ENCODE measurements at places on chromosomes 5 and 9.

DNA sequence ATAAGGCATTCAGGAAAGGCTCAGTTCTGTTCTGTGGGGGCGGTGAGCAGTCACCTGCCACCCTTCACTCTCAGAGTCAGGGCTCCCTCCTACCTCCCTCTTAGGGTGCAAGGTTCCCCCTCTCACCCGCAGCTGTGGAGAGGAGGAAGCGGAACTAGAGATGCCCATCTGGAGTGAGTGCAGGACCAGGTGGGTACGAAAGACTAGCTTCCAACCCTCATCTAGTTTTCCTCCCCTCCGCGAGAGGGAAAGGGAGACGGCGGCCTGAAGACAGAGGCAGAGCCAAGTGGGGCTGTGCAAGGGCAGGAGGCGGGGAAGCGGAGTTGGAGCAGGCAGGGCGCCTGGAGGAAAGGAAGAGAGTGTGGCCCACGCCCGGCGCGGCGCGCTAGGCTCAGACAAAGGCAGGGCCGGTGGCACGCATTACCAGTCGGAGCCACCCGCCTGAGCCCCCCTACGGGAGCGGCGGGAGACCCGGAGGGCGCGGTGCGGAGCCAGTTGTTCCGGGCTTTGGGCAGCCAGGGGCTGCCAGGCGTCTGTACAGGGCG, 7.3 kb downstream of the PRR7 start:
- DNase-seq = peak; percentile 49

GRCh38 chr5:157855404-157855994, 3.4 kb downstream of the CLINT1 start:
- peak; percentile 80 for DNase-seq

DNA sequence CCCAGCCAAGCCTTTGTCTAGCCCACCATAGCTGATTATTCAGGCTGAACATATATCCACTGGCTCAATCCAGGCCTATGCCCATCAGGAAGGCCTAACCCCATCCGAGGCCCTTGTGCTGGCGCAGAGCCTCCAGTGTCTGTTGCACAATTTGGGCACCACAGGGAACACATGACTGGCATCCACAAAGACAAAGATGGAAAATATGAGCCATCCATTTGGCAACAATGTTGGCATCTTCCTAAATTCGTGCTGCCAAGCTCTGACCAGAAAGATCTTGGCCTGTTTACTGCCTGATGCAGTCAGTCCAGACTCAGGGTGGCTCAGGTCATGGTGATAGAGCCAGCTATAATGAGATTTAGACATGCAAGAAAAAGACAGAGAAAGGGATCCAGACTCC, 233.8 kb downstream of the PIK3R1 start:
- DNase-seq = no peak

GRCh38 chr5:139958432-139959148, 84.5 kb downstream of the NRG2 start:
- no peak for DNase-seq

DNA sequence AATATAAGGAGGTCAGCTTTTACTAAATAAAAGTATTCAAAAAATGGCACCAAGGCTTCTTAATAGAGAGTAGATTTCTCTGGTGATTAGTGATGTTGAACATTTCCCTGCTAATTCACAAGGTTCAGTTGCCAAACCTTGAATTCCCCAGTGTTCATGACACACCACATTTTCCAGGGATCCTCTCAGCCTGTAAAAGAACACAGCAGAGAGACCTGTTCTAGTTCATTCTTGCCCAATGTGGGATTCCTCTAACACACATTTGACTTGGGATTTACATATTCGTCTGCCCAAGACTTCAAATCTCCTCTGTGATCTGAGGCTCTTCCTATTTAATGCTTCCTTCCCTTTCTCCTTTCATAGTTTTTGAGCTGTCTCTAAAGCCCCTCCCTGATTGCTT, 273.2 kb upstream of the CDH9 start:
- no peak for DNase-seq

DNA sequence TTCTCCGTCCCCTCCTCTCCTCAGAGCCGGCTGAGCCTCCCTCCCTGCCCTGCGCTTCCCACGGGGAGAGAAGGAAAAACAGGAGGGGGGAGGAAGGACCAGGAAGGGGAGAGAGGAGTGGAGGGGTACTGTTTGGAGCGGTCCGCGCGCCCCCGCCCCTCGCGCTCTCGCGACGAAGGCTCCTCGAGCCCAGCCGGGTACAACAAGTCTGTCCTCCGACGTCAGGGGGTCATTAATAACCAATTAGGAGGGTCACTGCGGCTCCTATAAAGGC, 480 bp upstream of the PRDM12 start:
- no peak for DNase-seq

DNA sequence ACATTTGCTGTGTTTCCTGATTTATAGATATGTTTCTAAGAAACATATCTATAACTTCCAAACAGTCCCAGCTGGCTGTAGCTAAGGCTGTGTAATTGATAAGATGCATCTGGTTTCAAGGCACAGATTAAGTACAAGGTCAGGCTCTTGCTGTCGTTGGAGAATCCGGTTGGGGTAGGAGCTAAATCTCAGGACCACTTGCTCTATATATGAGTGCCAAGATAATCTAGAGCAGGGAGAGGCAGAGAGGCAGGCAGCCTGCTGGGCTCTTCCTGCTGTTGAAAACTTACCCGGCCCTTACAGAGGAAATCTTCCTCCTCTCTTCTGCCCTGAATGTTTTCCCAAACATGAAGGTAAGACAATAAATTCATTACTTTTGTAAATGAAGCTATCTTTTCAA, at the start of gene C7:
Gene C7 (plus strand): TSS at position 234 of the 400 bp plus-strand sequence. CDS start 114 bp downstream, at position 348.
- DNase-seq = peak; percentile 20

DNA sequence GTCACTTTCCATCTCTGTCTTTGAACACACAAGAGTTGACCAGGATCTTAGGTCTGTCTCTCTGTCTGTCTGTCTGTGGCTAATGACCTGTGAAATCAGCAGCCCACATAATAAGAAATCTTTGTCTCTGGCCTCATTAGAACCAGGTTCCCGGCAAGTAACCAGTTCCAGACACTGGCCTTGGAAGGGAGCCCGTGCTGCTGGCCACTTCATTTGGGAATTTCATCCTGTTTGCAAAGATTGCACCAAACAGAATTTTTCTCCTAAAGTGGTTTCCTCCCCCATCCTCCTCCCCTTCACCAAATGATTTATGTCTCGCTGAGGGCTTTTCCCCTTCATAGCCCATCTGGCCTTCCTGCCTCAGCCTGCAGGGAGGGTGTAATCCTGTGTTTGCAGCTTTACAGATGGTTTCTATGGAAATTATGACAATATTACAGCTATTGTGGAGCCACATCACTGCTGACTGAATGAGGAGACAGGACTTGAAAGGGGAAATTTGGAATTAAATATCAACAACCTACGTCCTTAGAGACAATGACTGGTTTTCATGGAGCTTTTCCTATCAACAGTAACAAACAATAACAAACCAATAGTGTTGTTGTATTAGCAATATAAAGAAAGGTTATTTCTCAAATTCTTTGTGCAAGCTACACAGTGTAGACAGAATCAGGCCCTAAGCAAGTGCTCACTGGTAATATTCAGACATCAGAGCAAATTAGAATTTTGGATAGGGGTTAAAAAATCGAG, 25.7 kb downstream of the DPYSL3 start:
- DNase-seq = peak; percentile 66

DNA sequence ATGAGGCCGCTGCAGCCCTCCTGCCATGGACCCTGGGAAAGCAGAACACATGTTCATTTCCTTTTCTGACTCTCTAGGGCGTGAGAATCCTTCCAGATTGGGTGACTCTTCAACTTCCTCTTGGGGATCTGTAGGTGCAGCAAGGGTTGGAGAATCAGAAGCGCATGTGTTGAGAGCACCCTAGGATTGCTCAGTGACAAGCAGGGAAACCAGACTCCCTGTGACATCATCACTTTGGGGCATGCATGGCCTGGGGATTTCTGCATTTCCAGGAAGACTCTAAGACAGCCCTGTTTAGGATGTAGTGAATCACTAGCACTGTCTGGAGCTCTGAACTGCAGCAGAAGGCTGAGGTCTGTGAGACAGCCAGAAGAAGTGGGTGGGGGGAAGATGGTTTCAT, 15.1 kb upstream of the LCP2 start:
- peak; percentile 66 for DNase-seq

DNA sequence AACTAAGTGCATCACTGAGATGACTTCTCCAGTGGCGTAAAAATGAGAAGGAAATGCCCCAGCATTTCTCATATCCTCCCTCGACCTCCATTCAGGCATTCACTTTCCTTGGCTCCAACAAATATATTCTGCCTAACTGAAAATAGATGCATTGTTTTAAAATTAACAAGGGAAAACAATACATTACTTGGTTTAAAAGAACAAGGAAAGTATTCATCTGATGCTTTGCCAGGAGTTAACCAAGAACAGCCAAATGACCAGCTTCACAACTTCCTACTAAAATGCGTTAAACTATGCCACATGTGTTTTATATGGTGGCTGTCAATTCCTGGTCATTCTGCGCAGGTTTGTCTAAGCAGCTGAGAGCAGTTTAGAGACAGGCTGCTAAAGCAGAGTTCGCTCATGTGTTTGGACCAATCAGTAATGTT, 121.4 kb downstream of the GNAQ start:
- peak; percentile 67 for DNase-seq

DNA sequence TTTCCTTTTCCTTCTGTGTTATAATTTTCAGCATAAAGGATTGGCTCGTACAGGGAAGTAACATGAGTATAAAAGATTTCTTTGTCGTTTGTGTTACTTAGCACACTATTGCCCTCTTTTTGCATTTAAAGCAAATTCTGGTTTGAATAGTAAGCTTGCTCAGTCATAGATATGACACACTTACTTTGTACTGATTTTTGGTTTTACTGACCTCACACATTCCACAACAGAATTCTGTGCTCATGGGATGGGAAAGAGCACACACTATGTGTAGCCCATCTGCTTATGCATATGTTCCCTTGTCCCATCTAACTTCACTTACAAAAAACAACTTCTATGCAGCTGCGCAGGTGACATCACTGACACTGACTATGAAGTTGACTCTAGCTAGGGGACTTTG, 111.9 kb upstream of the MTAP start:
- DNase-seq = no peak

GRCh38 chr5:998246-999031, 10.2 kb upstream of the NKD2 start:
- no peak for DNase-seq
